K562 (cell line): ENCODE measurements at places on chromosomes 13 and 19. TPM values are rescaled to one million over a fixed set of nuclear protein-coding genes. Genes with fewer than 3 reads are reported as not detected.

DNA sequence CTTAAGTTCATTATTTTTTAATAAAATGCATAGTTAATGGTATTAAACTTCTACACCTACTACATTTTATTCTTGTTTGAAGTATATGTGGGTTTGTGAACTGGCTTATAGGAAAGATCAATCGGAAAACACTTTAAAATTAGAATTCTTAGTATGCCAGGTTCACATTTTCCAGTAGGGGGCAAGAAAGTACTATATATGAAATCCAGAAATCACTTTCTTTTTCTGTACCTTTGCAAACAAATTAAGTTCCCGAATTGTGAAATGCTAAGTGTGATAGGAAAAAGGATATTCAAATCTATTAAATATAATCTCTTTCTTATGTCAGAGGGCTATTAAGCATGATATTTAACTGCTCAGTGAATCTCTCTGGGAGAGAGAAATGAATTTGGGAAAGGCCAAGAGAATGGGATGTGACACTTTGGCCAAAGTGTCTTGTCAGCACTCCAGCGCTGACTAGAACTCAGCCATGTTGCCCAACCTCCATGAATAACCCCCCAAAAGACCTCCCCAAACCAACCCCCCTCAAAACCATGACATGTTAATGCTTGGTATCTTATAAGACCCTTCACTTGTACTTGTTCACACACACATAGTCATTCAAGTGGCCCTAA is 122.6 kb upstream of the SLC10A2 start:
- DNase-seq, result no peak

ZNF99 gene
- not detected in 2 replicates for total RNA-seq

DAPK3 gene
- 39.2 and 54.1 TPM in 2 replicates for total RNA-seq

- DNase-seq, result no peak
Observed at GRCh38 chr13:25493931-25494640, 122.3 kb downstream of the ATP8A2 start.

- DNase-seq, result no peak
Observed at GRCh38 chr13:75612354-75612753, 23.8 kb upstream of the LMO7 start.

- DNase-seq, result no peak
Observed at GRCh38 chr13:79686441-79686840, 205.5 kb downstream of the NDFIP2 start.

DNA sequence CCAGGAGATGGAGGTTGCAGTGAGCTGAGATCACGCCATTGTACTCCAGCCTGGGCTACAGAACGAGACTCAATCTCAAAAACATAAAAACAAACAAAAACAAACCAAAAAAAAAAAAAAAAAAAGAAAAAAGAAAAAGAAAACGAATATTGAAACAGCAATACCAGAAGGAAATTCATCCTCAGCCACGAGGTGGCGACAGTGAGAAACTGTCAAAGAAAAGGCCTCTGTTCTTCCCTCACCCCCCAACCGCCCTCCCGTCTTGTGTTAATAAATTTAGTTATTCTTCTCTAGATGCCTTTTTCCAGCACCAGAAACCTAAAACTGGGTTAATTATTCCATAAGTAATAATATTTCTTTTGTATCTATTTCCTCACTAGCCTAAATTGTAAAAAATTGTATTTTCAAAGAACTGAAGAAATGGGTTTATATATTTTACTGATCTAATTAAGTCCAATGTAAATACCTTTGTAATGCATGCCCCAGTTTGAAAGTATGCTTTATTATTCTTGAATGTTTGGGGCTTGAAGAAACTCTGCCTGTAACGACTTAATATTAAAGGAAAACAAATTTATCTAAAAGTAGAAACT is 38.6 kb downstream of the LIG4 start:
- DNase-seq, result peak; percentile 25

RXFP2 gene
- not detected in 2 replicates for total RNA-seq

ATP1A3 gene
- 0.56 and 1.0 TPM in 2 replicates for total RNA-seq
